ENCODE measurements at places on chromosomes 1 and 21.

- no peak for DNase-seq
Observed at GRCh38 chr1:56993475-56993874, 27.7 kb upstream of the C8B start.

DNA sequence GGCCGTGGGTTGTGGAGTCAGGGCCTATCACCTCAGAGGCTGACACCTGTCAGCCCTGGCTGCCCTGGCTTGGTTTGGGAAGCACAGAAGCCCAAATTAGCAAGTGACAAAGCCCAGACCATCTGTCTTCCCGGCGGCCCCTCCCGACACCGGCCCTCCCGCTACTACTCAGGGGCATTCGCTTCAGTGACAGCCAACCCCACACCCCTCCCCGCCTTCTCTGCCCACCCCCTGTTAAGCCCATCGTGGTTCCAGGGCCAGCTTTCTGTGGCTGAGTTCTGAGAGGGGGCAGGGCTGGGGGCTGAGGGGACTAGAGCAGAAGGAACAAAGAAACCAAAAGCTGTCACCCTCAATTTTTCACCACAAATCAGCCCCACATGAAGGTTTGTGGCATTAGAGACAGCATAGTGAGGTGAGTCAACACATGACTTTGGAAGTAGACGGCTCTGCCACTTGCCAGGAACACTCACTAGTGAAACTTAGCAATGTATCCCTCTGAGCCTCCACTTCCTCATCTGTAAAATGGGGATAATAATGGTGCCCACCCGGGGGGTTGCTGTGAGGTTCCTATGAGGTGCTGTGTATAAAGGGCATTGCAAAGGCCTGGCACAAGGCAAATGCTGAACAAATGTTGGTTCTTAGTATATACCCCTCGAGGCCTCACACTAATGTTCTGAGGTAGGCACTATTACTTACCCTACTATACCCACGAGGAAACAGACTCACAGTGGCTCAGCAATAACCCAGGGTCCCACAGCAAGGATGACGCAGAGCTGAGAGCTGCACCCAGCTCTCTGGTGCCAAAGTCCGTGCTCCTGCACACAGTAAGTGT is 5.2 kb upstream of the TNNI1 start:
- no peak for DNase-seq

DNA sequence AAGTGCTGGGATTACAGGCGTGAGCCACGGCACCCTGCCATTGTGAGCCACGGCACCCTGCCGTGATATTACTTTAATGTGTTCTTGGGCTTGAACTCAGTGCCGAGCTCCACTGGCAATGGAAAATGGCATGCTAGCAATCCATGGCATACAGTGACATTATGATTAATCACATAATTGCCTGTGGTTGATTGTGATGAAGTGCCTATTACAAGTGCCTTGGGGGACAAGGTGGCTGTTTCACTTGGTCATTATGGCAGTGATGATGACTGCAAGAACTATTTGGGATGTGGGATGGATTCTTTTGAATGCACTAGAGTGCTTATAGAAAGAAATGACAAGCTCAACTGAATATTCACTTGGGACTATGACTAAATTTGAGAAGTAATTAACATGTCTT is 22.3 kb upstream of the HPCAL4 start:
- DNase-seq: no peak

DNA sequence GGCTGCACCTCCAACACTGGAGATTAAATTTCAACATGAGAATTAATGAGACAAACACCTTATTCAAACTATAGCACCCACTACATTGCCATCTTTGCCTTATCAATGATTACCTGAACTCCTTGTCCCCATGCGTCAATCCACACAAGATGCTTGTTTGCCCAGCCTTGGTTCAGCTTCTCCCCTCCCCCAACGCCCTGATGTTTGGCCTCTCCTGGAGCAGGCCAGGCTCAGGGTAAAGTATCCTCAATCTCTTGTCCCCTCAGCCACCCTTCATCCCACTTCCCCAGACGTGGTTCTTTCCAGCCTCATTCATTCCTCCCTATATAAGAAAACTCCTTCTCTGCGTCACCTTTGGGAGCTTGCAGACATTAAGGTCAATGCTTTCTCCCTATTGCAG is 11.8 kb upstream of the TRIM17 start:
- DNase-seq: no peak

Measured in stimulated activated CD8-positive, alpha-beta memory T cell treated with anti-CD3 and anti-CD28 coated beads, Interleukin-4, amount 100 ng/mL, for 1 hour (primary cell).